ENCODE measurements at places on chromosomes 11 and 22. TPM values are rescaled to one million over a fixed set of nuclear protein-coding genes. Genes with fewer than 3 reads are reported as not detected.
A peak's percentile ranks its signal among the peaks of the same experiment; 100 is the strongest.

GRCh38 chr22:40714499-40715337 is 35.4 kb downstream of the MCHR1 start:
- peak; percentile 58 for DNase-seq

DNA sequence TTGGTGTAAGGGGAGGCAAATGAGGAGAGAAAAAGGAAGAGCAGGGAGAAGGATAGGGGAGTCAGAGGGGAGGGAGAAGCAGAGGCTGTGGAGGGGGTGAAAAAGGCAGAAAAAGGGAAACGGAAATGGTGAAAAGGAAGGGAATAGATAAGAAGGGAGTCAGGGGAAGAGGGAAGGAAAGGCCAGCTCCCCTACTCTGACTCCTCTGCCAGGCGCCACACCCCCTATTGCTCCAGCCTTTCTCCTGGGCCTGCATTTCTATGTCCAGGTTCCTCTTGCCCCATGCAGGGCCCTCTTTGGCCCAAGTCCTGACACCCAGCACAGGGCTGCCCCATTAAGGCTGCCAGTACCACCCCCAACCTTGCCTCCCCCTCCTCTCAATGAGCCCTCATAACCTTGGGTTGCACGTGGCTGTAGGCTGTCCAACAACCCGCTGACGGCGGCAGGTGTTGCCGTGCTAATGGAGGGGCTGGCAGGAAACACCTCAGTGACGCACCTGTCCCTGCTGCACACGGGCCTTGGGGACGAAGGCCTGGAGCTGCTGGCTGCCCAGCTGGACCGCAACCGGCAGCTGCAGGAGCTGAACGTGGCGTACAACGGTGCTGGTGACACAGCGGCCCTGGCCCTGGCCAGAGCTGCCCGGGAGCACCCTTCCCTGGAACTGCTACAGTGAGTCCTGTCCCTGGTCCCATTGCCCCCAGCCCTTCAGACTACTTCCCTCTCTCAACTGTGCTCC is 3.4 kb upstream of the NHERF4 start:
- no peak for DNase-seq

GRCh38 chr22:48432781-48433518 is 1394.7 kb downstream of the BRD1 start:
- no peak for DNase-seq

GRCh38 chr22:44031158-44031952 is 7.3 kb downstream of the PARVB start:
- DNase-seq, result peak; percentile 14

GRCh38 chr22:46062232-46062615 is 85.3 kb upstream of the WNT7B start:
- DNase-seq, result no peak

- DNase-seq, result peak; percentile 66
Measured at GRCh38 chr11:75668451-75669297, at the start of gene MAP6. Gene MAP6 (minus strand): TSS chr11:75669038. CDS start chr11:75668369, 669 bp downstream.

DNA sequence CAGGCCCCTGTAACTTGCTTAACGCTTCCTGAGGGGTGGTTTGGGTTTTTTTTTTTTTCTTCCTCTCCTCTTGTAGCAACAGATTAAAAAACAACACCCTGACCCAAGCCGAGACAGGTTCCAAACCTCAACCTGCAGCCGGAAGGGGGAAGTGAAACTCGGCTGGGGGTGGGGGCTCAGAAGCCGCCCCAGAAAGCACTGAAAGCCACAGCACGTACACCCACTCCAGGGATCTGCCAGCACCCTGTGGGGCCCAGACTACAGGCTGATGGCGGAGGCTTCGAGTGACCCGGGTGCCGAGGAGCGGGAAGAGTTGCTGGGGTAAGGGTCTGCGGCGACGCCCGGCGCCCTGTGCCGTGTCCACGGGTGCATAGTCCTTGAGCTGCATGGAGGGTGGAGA is at the start of gene LSP1:
Gene LSP1, plus strand, starts transcription at position 208 of the 400 bp plus-strand sequence. Its CDS starts 61 bp downstream, at position 269.
- DNase-seq, result no peak

MMP8 gene
- total RNA-seq, result 1.4 TPM

Measured in umbilical cord (tissue), 2 donors.